ENCODE measurements at places on chromosomes 3 and 15. TPM values are rescaled to one million over a fixed set of nuclear protein-coding genes. Genes with fewer than 3 reads are reported as not detected.

- DNase-seq = no peak
Measured at GRCh38 chr3:38308456-38308855, 26.4 kb downstream of the SLC22A14 start.

GRCh38 chr3:153639631-153640030, 477.6 kb downstream of the RAP2B start:
- DNase-seq = no peak

GRCh38 chr3:101807888-101808287, 28.9 kb downstream of the NXPE3 start:
- no peak for DNase-seq

- DNase-seq = no peak
Measured at GRCh38 chr15:71630475-71630809, 179.9 kb upstream of the NR2E3 start.

DNA sequence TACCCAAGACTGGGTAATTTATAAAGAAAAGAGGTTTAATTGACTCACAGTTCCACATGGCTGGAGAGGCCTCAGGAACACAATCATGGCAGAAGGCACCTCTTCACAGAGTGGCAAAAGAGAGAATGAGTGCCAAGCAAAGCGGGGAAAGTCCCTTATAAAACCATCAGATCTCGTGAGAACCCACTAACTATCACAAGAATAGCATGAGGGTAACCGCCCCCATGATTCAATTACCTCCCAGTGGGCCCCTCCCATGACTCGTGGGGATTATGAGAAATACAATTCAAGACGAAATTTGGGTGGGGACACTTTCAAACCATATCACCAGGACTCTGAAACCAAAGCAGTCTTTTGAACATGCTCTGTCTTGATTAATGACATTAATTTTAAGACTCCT, 7.0 kb downstream of the RTP3 start:
- DNase-seq = peak; percentile 23

DNA sequence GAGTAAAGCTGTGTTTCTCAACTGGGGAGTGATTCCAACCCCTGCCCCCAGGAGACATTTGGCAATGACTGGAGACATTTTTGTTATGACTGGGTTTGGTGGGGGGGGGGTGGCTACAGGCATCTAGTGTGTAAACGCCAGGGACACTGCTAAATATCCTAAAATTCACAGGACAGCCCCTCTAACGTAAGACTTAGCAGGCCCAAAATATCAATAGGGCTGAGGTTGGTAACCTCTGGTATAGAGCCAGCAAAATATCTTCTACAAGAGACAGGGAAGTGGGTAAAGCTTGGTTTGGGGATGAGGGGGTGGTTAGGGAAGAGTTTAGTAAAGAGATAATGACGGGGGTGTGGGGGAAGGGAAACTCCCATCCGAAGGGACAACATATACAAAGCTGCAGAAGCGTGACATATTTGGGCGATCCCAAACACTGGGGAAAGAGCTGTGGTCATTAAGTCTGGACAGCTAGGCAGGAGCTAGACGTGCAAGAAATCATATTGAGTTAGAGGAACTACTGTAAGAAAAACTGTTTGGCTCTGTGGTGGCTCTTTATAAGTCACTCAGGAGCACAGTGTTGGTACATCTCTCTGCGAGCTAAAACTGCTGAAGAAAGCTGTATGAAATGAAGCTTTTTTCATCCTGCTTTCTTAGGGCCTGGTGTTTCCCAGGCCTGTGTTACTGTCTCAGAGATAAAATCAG, 697 bp upstream of the TRIM69 start:
- DNase-seq = no peak

- DNase-seq = no peak
Measured at GRCh38 chr3:65144791-65145351, 457.1 kb upstream of the ADAMTS9 start.

GRCh38 chr3:56887402-56888025, 85.8 kb upstream of the ARHGEF3 start:
- DNase-seq = no peak

DNA sequence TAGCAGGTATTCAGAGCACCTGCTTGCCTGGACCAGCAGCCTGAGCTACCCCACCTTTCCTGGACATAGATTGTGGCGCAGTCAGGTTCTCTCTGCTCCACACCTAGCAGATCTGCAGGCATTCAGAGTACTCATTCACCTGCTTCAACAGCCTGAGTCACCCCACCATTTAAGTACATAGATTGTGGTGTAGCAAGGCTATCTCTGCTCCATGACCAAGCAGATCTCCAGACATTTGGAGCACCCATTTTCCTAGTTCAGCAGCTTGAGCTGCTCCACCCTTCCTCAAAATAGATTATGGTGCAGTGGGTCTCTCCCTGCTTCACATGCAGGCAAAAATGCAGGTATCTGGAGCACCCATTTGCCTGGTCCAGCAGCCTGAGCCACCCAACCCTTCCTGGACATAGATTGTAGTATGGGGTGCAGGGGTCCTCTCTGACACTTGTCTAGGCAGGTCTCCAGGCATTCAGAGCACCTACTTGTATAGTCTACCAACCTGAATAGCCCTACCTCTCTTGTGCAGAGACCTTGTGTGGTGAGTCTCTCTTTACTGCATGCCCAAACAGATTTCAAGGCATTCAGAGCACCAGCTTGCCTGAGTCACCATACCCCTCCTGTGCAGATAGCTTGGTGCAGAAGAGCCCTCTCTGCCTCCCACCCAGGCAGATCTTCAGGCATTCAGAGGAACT, 466.0 kb upstream of the THBS1 start:
- DNase-seq = no peak

DNA sequence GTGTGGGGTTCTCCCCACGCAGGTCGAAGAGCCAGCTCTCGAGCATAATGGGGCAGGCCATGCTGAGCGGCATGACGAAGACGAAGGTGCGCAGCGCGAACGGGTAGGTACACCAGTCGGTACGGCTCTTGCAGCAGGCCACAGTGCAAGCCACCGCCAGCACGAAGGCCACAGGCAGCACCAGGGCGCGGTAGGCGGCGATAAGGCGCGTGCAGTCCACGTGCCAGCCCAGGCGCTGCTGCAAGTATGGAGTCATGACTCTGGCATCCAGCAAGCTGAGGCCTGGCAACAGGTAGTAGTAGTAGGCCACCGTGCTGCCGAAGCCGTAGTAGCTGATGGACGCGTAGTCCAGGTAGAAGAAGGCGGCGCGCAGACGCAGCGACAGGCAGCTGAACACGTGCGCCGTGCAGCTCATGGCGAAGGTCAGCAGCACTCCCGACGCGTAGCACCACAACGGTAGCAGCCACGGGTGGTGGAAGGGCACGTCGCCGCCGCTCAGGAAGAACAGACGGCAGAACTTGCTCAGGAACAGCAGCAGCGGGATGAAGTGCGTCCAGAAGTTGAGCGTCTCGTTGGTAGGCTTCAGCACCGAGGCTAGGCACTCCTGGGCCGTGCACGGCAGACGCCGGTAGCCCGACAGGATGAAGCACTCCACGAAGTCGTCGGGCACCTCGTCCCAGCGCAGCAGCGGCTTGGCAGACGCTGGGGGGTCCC, 797 bp downstream of the PAQR9 start:
- no peak for DNase-seq

- DNase-seq = no peak
Measured at GRCh38 chr3:47128137-47128536, 35.8 kb downstream of the SETD2 start.

DNA sequence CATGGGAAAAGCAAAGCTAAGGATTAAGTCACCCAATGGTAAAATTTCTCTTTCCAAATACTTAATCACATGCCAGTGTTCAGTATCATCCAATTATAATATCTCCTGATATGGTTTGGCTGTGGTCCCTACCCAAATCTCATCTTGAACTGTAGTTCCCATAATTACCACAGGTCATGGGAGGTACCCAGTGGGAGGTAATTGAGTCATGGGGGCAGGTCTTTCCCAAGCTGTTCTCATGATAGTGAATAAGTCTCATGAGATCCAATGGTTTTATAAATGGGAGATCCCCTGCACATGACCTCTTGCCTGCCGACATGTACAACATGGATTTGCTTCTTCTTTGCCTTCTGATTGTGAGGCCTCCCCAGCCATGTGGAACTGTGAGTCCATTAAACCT, 26.1 kb upstream of the NMB start:
- DNase-seq = no peak

DNA sequence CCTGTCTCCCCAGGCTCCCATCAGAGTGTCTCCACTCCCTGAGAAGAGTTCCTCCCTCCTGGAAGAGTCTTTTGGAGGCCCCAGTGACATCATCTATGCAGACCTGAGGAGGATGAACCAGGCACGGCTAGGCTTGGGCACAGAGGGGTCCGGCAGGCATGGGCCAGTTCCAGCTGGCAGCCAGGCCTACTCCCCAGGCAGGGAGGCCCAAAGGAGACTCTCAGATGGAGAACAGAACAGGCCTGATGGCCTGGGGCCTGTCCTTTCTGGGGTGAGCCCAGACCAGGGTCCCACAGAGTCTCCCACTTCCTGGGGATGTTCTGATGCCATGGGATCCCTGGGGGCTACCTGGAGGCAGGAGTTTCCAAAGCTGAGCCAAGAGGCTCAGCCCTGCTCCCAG, 8.5 kb downstream of the SH2D7 start:
- DNase-seq = no peak

DNA sequence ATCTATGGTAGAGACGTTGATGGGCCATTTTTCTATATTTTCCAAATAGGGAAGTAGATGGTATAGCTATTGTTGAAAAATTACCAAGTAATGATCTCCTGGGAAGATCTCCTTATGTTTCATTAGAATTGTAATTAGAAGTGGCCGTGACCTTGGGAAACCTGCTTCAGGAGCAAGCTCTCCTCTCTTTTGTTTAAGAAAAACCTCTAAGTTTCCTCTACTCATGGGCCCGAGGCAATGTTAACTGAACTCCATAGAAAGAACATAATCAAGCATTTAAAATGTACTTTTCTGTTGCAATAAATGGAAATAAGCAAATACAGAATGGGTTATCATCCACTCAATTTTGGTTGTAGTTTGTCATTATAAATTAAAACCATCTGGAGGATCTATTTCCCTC, 511.2 kb upstream of the MDFIC2 start:
- no peak for DNase-seq

GRCh38 chr3:171602072-171602471, 141.9 kb upstream of the TNIK start:
- DNase-seq = no peak

GRCh38 chr3:124597979-124598378, 132.3 kb upstream of the UMPS start:
- no peak for DNase-seq

GRCh38 chr3:123853686-123854372, 30.3 kb downstream of the MYLK start:
- DNase-seq = no peak

DNA sequence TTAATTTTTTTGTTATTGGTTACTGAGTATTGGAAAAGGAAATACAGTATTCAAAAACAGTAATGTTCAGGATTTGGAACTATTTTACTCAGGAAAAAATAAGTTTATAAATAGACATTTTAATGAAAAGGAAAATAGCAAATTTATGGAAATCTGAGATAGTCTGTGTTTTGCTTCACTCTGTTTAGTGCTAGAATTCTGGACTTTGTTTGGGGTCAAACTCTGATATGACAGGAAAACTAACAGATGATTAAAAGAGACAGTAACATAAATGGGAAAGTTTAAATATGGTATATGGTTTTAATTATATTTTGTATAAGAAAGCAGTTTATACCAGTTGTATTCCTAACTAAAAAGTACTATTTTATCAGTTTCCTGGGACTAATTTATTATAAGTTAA, 17.4 kb downstream of the SETD5 start:
- DNase-seq = no peak

- no peak for DNase-seq
Measured at GRCh38 chr15:42011074-42011473, 9.8 kb downstream of the PLA2G4E start.

GRCh38 chr3:51620543-51620942, 50.5 kb upstream of the TEX264 start:
- no peak for DNase-seq

- DNase-seq = no peak
Measured at GRCh38 chr15:78050826-78051225, 26.7 kb downstream of the TBC1D2B start.

GRCh38 chr3:69524816-69525215, 138.9 kb upstream of the FRMD4B start:
- DNase-seq = no peak

- DNase-seq = no peak
Measured at GRCh38 chr3:117754841-117755240, 1045.3 kb downstream of the TUSC7 start.

DNA sequence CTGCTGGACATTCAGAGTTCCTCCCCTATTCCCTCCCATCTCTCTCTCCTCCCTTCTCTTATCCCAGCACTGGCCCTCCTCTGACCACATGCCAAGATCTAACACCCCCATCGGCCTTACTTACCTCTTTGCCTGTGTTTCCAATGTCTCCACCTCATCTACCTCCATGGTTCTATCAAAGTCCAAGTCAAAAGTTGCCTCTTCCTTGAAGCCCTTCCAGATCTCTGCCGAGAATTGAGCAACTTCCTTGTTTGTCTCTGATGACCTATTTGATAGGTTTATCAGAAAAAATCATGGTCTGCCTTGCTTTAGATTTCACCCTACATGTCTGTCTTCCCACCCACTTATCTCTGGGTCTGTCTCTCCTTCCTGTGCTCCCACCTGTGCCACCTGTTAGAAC, 69.7 kb upstream of the ITGA11 start:
- no peak for DNase-seq

USP4 gene
- polyA plus RNA-seq = 52.5 TPM

CD80 gene
- polyA plus RNA-seq = 0.94 TPM

GOLGA6L7 gene
- not detected for polyA plus RNA-seq

RAD54L2 gene
- 4.7 TPM for polyA plus RNA-seq

SCAP gene
- polyA plus RNA-seq = 16.7 TPM

RGMA gene
- polyA plus RNA-seq = not detected

ST8SIA2 gene
- not detected for polyA plus RNA-seq

EPM2AIP1 gene
- 7.3 TPM for polyA plus RNA-seq

CFAP100 gene
- polyA plus RNA-seq = not detected

CGNL1 gene
- polyA plus RNA-seq = 0.09 TPM

SNX4 gene
- 28.6 TPM for polyA plus RNA-seq

UPK1B gene
- polyA plus RNA-seq = not detected

WDR82 gene
- polyA plus RNA-seq = 64.4 TPM

NEK10 gene
- polyA plus RNA-seq = not detected
